ENCODE measurements at places on chromosomes 4 and X.
A peak's percentile ranks its signal among the peaks of the same experiment; 100 is the strongest.

DNA sequence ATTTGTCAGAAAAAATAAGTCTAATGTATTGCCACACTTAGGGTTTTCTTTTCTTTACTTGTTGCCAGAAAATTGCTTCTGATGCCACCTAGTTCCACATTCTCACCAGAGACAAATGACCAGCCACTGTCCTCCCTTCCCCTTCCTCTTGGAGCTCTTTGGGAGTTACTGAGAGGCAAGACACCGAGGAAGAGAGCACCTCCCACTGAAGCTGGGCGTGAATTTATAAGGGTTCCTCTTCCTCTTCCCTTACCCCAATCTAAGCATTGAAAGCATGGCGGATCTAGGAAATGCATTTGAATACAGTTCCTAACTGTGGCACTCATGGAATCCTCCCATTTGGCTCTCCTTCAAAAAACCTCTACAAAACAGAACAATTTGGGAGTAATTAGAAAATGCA, 30.0 kb downstream of the ANXA3 start:
- DNase-seq, result no peak

DNA sequence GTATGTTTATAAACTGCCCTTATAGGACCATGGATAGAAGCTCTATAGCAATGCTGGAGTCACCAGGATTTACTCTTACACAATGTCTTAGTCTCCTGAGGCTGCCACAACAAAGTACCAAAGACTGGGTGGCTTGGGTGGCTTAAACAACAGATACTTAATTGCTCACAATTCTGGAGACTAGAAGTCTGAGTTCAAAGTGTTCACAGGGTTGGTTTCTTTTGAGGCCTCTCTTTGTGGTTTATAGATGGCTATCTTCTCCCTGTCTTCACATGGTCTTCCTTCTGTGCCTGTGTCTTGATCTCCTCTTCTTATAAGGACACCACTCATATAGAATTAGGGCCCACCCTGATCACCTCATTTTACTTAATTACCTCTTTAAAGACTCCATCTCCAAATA, 2.0 kb upstream of the TRPC3 start:
- DNase-seq, result no peak

- DNase-seq, result no peak
These were observed 88.9 kb downstream of the RTL5 start for GRCh38 chrX:72042852-72043248.

DNA sequence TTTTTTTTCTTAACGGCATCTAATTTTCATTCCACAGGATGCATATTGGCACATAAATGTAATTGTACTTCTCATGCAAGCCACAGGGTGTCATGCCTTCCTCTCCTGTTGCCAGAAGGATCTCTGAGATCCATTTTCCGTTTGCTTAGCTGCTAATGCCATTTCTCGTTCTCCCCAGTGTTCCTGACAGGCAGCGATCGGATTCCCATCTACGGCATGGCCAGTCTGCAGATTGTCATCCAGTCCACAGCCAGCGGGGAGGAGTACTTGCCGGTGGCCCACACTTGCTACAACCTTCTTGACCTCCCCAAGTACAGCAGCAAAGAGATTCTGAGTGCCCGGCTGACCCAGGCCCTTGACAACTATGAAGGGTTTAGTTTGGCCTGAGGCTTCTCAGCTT, 8.9 kb upstream of the NAP1L5 start:
- peak; percentile 10 for DNase-seq

DNA sequence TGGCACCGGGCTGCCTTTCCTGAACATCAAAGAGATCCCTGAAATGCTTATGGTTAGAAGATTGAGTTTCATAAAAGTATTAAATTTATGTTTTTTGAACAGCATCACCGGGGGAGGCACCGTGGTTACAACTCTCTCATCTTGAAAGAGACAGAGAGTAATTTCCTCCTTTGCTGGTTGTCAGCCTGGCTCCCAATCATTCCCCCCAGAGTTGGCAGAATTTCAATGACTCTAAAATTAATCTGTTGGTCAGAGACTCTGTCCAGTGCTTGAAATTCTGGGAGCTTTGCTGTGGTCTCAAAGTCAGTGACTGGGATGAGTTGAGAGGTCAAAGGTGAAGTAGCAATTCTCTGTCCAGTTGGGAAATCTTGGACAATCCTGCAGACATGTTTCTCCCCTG, 135.9 kb downstream of the RAB28 start:
- no peak for DNase-seq

- peak; percentile 5 for DNase-seq
These were observed 22.4 kb upstream of the ARMCX4 start for GRCh38 chrX:101462892-101463291.

DNA sequence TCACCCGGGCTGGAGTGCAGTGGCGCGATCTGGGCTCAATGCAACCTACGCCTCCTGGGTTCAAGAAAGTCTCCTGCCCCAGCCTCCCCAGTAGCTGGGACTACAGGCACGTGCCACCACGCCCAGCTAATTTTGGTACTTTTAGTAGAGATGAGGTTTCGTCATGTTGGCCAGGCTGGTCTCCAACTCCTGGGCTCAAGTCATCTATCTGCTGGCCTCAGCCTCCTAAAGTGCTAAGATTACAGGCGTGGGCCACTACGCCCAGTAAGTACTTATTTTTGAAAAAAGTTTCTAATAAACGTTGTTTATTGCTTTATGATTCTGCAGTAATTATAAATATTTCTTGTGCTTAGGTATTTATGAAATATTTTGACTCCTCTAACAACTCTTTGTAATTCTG, 4.3 kb upstream of the PCSK1N start:
- no peak for DNase-seq

GRCh38 chr4:135277980-135278315, 1076.4 kb upstream of the PABPC4L start:
- no peak for DNase-seq
